DMS79 treated with DMSO at 0.1 percent for 48 hours (cell line): ENCODE measurements at places on chromosomes 11 and 22.

DNA sequence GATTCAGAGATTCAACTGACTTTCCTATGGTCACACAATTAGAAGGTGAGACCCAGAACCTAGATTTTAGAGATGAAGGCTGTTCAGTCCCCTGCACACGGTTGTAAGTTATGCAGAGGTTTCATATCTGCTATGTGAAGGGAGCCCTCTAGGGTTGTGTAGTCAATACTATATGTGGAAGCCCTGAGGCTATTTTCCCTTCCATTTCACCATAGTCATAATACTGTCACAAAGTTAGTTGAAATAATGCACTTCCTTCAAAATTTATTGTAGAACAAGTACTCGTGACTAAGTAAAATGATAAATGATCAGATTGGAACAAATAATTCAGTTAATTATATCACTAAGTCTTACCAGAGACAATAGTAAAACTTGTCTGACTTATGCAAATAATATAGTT, 48.8 kb downstream of the ENDOD1 start:
- no peak for DNase-seq

- no peak for DNase-seq
Observed at GRCh38 chr11:23217072-23217471, 356.8 kb upstream of the CCDC179 start.

GRCh38 chr22:44168206-44168605, 12.5 kb upstream of the PARVG start:
- DNase-seq, result no peak

GRCh38 chr22:27747396-27748221, 53.9 kb downstream of the MN1 start:
- DNase-seq, result no peak

DNA sequence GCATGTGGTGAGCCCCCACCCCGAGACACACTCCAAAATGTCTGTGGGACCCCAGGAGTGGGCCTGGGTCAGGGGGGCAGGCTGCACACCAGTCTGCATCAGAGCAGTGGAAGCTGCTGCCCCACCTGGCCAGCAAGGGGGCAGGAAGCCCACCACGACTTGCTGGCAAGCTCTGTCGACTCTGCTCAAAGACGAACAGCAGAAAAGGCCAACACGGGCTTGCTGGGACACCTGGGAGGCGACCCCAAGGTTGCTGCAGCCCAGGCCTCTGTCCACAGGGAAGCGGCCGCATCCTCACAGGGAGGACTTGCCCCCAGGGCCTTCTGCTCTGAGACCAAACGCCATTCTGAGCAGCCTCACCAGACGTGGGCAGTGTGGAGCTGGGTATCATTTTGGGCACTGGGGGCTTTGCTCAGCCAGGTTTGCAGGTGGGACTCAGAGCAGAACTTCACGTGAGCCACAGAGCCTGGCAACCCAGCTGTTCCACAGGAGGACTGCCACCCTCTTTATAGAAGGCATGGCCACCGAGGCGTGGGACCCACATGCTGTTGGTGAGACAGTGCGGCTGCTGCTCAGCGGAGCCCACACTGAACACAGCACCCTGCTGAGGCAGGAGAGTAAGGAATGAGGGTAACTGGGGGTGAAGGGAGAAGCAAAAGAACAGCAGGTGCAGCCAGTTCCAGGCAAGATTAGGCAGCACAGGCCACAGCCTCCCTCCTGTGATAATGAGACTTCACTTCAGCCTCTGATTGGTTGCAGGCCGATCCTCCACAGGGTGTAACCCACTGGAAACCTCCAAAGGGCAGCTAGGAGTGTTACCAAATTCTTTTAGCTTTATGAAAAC, 11.0 kb downstream of the IL17REL start:
- no peak for DNase-seq

GRCh38 chr11:115222863-115223530, 281.2 kb downstream of the CADM1 start:
- DNase-seq, result no peak

DNA sequence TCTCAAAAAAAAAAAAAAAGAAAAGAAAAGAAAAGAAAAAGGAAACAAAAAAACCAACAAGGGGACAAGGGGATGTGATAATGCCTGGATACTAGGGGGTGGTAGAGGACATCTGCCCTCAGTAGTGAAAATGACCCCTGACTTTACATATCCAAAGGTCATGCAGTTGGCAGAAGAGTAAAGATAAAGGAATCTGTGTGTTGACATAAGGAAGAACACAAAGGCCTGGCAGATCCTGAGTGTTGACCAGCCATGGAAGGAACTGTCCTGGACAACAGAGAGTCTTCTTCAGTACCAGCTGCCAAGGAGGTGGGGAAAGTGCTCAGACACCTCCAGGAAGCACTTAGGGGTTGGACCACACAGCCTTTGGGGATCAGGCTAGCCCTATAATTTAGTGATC, 12.6 kb downstream of the SLC43A1 start:
- no peak for DNase-seq

GRCh38 chr22:38228326-38228872, 26.6 kb downstream of the MAFF start:
- DNase-seq, result no peak
